ENCODE measurements at places on chromosomes 1 and 21.

DNA sequence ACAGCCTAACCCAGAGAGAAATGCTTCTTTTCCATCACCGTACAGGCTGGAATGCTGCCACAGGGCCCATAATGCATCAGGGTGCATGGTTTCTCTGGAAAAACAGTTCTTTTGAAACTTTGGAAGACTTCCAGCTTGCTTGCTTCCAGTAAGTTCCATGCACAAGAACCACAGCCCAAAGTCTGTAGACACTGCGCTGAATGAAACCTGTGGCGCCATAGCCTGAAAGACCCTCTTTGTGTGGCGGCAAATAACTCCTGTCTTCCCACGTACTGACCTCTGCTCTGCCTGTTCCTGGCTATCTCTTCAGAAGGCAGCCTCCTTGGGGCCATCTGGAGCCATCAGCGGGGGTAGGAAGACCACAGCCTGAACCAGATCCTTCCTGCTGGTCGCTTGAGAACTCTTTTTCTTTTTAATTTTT, 15.1 kb downstream of the MIIP start:
- DNase-seq, result no peak

DNA sequence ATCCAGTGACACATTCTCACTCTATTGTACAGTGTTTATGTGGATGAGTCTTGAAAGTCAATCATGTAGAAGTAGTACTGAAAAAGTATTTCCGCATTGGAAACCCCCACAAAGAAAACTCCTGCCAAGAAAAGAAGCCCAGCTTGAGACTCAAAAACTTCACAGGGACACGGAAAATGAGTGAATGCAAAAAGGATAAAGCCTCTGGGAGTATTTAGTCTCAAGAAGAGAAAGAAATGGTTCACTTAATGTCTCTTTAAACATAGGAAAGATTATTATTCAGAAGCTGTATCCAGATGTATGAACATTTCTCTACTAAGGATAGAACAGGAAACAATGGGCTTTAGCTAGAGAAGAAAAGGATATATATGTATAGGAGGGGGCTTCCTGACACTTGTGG, 304.5 kb downstream of the BARHL2 start:
- no peak for DNase-seq

DNA sequence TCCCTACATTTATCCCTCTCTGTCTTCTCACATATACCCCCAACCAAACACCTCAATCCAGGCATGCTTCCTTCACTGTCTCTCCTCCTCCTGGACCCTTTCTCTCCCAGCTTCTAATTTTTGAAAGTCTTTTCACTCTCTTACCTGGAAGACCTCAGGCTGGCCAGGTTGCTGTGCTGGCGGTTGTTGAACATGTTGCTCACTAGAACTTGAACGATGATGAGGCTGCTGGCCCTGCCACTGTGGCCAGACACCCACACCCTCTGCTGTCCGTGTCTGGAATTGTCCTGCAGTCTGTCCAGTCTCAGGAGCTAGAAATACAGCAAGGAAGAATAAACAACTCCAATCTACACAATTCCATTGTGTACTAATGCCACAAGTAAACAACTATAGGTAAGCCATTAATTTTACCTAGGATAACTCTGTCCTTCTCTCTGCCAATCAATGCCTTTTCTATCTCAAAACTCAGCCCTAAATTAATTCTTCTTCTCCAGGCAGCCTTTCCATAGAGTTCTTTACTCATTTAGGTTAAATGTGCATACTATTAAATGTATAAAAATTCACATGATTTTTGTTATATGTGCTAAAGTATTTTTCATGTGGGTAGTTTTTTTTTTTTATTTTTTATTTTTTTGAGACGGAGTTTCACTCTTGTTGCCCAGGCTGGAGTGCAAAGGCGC, 5.1 kb upstream of the CTSK start:
- DNase-seq, result no peak

- DNase-seq, result no peak
These were observed 91.6 kb upstream of the CHODL start for GRCh38 chr21:18153063-18153462.

DNA sequence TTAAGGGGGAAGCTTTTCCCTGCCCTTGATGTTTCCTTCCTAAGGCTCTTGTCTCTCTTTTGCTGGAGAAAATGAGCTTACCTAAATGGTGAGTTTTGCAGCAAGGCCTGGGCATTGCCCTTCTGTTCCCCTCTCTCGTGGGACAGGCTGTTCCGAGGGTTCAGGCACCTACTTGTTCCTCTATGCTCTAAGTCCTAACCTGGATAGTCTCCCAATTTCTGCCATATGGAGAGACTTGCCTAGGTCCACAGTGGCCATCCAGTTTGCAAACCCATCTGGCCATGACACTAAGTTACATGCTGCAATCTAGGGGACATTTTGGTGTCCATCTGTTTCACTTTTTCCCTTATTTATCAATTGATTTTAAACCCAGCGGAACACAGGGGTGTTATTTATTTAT, 192.0 kb upstream of the KIAA0040 start:
- DNase-seq, result no peak
